ENCODE measurements at places on chromosomes 12 and 14.

GRCh38 chr12:124410354-124411175, 115.7 kb downstream of the RFLNA start:
- no peak for DNase-seq

- DNase-seq: no peak
Observed at GRCh38 chr12:1845886-1846285, 25.5 kb downstream of the LRTM2 start.

- no peak for DNase-seq
Observed at GRCh38 chr12:47024463-47024862, 55.0 kb upstream of the PCED1B start.

DNA sequence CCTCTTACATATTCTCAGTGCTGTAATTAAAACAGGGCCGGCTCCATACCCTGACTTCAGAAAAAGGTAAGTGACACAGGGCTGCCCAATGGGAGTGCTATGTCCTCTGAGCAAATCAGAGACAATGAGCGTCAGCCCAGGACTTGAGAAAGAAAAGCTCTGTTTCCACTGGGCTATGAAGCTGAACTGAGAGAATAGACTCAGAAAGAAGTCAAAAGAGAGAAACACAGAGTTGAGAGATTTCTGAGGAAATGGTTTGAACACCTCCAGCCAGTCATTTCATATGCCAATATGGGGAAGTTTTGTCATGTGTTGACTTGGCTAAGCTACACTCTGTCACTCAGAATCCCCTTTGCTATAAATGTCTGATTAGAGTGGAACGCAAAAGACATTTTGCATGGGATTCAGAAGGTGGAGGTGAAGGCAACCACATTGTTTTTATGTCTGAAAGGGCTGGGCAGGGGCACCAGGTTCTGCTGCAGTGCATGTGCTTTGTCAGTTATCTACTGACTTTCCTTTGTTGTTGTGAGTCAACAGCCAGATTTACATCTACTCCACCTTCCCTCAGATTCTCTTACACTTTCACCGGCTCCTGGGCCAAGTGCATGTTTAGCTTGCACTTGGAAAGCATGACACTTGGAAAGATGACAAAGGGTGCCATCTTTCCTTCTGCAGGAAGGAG, 313.3 kb downstream of the DUSP6 start:
- no peak for DNase-seq

DNA sequence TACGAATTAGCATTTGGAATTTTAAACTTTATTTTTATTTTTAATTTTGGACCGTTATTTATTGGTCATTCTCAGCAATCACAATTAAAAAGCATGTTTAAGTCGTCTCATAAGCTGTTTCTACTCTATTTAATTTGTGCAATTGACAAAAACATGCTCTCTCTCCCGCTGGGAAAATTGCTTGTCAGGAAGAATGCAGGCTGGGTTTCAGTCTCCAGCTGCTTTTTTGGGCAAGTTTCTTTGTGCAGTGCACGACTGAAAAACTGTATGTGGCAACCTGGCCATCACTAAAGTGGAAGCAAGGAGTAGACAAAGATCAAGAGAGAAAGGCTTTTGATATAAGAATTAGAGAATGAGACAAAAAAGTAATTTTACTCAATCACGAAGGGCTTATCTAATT, 941.5 kb upstream of the MDGA2 start:
- no peak for DNase-seq

GRCh38 chr12:70507442-70507841, 129.8 kb downstream of the PTPRB start:
- DNase-seq: no peak

DNA sequence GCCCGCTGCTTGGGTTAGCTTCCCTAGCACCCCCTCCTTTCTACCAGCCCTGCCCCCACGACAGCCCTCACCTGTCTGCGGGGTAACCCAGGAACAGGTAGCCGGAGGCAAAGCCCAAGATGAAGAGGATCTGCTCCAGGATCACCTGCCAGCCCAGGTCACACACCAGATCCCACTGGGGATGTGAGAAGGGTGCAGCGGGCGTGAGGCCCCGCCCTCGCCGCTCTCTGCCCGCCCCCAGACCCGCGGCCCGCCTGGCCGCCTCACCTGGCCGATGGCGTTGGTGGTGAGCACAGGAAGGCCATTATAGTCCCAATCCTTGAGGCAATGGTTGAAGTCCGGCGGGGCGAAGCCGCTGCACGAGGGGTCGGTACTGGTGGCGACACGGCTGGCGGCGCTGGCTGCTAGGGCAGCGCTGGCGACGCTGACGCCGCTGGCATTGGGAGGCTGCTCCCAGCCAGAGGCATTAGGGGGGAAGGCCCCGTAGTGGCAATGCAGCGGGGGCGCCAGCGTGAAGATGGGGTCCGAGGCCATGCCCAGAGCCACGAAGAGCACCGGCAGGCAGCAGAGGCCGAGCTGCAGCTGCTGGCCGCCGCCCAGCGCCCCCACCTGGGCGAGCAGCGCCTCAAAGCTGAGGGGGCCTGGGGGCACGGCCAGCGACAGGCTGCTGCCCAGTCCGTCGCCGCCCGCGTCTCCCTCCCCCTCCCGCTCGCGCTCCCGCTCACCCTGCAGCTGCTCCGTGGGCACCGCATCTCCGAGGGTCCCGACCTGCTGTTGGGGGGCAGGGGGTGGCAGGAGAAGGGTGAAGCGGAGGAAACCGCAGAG, 794 bp downstream of the SLC22A17 start:
- DNase-seq: no peak

DNA sequence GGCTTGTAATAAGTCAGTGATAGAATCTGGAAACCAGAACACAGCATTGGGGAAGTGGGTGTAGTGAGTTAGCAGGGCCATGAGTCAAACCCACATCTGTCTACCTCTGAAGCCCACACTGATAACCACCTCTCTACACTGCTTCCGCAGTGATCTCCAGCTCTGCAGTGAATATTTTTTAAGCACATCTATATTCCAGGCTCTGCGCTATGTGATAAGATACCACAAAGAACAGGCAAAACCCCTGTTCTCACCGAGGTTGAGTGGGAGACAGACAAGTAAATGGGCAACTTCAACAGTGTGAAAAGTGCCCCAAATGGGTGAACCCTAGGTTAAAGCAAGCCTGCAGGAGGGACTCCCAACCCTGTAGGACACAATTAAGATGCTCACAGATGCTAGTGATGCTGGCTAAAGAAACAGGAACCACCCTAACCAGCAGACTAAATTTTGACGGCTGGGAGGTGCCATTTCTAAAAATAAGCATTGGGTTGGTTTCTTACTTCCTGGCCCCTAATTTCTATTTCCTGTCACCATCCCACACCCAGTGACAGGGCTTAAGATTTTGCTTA, 375.0 kb downstream of the DPF3 start:
- DNase-seq: no peak

DNA sequence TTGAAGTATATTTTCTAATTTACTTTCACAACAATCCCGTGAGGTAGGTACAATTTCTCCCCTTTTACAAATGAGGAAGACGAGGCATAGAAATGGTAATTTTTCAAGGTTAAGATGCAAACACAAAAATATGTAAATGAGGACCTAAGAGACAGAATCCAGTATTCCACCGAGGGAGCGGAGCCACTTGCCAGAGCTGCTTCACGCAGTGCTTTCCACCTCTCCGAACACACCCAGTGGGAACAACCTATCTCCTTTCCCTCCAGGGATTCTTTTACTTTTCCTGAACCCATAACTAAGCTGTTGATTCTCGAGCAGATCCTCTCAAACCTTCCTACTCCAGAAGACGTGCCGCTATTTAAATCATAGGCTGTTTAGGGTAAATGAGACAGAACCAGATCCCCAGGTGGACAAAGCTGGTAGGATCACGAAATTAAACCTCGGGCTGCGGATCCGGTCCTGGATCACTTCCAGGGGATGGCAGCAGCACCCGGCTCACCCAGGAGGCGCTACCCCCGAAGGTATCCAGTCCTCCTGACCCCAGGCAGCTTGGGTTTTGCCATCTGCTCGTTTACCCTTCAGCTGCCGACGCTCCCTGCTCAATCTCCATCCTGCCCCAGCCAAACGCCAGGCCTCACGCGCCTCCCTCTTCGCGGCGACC, 1.5 kb downstream of the DDHD1 start:
- no peak for DNase-seq

GRCh38 chr12:124082687-124083086, 109.7 kb downstream of the ZNF664 start:
- no peak for DNase-seq
